ENCODE measurements at places on chromosomes 12 and 14.

- DNase-seq: no peak
Observed at GRCh38 chr14:104930526-104931303, 6.0 kb downstream of the PLD4 start.

- no peak for DNase-seq
Observed at GRCh38 chr14:101055776-101056374, 152.4 kb upstream of the RTL1 start.

- no peak for DNase-seq
Observed at GRCh38 chr12:92908108-92908507, 21.0 kb downstream of the EEA1 start.

- no peak for DNase-seq
Observed at GRCh38 chr14:61331992-61332657, 10.7 kb downstream of the PRKCH start.

- DNase-seq: no peak
Observed at GRCh38 chr12:112149596-112149995, 24.2 kb downstream of the TRAFD1 start.

- DNase-seq: no peak
Observed at GRCh38 chr14:104887623-104888488, 22.8 kb downstream of the CEP170B start.

DNA sequence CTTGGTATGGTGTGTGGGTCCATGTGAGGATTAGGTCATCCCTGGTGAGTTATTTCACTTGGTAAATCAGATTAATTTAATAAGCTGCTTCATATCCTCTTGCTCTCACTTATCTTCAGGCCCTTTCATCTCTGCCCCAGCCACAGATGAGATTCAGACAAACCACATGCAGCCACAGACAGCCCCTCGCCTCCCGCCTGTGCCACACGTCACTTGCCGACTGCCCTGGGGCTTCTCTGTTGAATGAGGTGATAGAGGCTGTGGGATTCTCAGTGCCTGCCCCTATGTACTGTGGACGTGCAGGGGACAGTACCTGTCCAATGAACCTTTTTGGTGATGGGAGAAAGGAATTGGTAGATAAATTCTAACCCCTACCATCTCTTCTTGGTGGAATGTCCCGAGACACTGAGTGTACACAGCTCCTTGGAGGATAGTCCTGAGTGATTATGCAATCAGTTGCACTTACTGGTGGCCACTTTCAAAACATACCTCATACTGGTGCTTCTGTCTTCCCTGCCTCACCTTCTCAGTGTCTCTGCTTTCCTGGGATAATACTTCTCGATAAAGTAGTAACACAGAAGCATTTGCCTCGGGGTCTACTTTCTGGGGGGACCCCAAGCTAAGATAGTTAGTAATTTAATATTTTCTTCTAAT, 248.7 kb downstream of the TTC6 start:
- no peak for DNase-seq

DNA sequence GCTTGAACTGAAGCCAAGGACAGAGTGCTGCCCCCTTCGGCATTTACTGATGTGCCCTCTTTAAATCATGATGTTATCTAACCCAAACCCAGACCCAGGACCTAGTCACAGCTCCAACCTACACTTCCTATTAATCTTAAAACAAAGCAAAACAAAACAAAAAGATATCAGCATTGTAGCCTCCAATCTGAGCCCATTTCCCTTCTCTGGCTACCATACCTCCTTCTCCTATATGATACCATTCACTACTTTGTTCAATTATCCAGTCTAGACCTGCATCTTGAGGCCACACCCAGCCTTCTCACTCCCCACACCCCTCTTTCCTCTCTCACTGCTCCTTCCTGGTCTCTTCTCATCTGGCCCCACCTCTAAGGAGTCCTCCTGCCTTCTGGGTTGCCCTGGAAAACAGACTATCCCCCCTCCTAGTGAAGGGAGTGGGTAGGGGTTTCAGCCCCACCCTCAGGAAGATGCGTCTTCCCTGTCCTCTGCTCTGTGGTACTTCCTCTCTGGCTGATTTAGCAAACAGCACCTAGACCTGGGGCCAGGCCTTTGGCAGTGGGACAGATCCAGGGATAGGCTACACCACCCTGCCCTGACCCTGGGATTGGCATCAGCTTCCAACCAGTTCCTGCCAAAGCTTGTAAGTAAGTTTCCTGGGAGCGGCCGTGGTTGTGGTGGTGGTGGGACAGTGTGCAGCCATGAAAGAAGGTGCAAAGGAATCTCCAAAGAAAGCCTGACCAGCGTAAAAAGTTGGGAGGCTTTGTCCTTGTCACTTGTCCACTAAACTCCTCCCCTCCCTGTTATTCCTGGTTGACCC, 3.3 kb downstream of the LTB4R start:
- DNase-seq: no peak

- no peak for DNase-seq
Observed at GRCh38 chr14:95303552-95303951, 16.2 kb downstream of the CLMN start.

DNA sequence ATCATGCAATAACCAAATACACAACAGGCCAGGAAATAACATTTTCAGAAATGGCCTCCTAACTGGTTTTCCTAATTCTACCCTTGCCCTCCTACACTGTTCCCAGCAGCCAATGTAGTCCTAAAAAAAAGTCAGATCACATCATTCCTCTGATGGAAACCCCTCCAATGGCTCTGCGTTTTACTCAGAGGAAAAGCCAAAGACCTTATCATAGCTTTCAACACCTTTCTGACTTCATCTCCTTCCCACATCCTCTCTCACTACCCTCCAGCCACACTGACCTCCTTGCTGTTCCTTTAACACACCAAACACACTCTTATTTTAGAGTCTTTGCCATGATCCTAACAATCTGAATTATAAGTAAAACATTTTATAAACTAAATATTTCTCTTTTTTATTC, 1.1 kb downstream of the MED6 start:
- DNase-seq: no peak

DNA sequence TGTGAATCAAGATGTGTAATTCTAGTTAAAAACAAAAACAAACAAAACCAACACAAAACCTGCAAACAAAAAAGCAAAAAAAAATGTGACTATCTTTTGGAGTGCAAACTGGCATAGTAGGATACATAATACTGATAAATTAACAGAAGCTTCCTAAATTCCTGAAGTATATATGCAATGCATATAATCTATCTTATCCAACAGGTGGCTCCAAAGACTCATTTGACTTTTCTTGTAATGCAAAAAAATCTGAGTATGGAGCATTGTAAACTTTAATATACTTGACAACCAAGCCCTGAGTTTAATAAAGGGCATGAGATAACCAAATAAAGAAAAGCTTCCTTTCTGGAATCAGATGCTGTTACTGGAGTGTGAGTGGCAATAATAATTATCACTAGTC, 1003.6 kb downstream of the FSCB start:
- DNase-seq: no peak

DNA sequence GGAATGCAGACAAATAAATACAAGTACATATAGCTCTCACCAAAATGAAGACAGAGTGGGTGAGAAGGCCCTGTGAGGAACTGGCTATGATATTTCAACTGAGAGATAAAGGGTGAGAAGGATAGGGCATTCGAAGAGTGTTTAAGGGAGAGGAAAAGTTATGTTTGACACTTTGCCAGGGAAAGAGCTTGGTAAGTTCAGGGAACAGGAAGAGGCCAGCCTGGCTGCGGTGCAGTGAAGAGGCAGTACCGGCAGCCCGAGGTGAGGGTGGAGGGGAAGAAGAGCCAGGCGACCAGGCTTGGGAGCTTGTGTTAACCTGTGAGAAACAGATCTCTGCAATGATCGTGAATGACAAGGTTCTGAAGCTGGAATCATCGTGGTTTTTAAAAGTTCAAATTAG, 84.7 kb upstream of the RFX4 start:
- DNase-seq: no peak

GRCh38 chr12:71641390-71641789, 22.3 kb downstream of the ZFC3H1 start:
- no peak for DNase-seq

DNA sequence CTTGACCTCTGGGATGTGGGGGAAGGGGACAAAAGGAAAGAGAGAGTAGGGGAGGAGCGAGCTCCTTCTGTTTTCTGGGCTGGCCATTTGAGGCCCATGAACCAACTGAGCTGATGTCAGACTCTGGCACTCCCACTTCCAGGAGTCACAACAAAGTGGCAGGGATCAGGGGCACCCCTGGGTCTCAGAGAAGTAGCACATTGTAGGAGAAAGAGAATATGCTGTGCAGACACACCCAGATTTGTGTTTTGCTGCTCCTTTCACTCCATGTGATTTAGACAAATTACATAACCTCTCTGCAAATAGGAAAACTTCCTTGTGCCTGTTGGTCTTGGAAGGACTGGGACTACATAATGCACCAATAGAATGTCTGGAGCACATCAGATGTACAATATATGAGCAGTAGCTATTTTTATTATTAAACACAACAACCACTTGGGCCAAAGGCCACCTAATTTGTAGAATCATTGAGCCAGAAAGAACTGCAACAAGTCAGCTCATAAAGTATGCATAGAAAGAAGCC, 265.5 kb downstream of the ZFP36L1 start:
- DNase-seq: no peak

DNA sequence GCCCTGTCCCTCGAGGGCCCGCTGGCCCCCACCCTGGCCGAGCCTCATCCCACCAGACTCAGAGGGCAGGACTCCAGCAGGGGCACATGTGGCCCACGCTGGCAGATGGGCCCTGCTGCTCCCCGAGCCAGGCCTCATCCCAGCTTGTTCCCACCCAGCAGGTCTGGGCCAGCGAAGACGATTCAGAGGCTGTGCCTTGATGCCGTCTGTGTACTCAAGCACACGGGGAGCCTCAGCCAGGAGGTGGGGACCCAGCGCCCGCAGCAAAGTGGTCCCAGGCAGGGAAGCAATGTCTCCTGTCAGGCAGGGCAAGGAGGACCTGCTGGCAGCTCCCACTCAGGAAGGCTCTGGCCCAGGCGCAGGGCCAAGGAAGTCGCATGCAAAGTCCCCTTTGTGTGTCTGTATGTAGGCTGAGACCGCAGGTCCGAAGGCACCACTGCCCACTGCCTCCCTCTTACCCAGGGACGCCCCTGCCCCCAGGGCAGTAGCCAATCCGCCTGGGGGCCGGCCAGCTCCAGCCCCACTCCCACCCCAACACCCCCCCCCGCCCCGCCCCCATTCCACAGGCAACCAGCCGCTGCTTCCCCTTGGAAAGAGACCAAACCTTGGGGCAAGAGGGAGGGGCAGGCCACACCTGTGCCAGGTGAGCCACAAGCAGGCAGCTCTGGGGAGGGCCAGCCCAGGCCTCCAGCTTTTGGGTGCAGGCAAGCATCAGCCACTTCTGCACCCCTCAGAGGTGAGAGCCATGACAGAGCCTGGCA, 9.4 kb downstream of the DEGS2 start:
- no peak for DNase-seq

DNA sequence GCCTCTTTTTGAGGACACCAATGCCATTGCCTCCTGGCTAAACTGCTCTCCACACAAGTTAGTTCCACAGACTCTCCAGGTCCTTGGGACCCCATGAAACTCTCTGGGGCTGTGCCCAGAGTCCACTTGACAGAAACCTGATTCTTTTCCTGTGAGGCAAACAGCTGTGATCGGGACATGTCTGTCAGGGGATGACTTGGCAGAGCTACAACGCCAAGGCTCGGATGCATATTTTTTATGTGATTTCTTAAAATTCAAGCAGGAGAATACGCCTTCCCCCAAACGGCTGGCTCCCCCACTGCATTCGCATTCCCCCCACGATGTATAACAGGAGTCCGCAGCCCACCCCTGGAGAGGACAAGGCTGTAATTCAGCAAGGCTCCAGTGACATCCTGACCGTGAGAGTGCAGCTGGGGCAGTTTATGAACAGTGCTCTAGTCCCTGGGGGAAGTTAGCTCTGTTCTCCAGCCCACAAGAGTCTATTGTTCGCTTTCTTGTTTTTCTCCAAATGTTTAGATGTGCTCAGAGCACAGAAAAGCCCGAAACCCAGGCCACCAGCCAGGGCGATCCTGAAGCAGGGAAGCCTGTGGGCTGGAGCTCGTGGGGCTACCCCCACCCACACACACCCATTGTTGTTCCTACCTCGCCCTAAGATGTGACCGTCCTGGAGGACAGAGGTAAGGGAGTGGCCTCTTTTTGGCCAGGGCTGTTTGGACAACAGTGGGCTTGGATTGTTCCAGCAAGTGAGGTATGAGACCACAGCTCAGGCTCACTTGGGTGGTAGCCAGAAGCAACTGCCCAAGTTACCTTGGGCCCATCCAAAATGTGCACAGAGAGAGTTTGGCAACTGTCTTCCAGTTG, 159.5 kb downstream of the ZFP36L1 start:
- no peak for DNase-seq

GRCh38 chr14:82182646-82183045, 649.0 kb upstream of the SEL1L start:
- no peak for DNase-seq

- peak; percentile 63 for DNase-seq
Observed at GRCh38 chr12:22443379-22444316, 100.7 kb downstream of the C2CD5 start.

GRCh38 chr12:1469070-1469469, 125.3 kb downstream of the FBXL14 start:
- no peak for DNase-seq
